ACHN (cell line): ENCODE measurements at places on chromosomes 5 and 9.

DNA sequence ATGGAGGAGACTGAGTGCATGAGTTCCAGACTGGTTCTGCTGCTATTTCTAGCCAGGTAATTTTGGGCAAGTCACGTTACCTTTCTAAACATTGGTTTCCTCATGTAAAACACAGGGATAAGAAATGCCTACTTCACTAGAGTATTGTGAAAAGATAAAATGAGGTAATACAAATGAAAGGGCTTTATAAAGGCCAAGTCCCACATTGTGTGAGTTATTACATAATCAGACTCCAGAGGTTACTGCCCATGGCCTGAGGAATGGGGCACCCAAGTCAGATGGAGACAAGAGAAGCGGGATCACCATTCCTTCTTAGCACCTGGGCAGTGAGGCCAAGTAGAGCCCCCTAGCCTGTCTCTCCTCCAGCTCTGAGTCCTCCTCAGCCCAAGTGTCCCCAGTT is 7.5 kb downstream of the HBEGF start:
- DNase-seq, result no peak

GRCh38 chr9:97528529-97529230 is 27.2 kb downstream of the TMOD1 start:
- no peak for DNase-seq

DNA sequence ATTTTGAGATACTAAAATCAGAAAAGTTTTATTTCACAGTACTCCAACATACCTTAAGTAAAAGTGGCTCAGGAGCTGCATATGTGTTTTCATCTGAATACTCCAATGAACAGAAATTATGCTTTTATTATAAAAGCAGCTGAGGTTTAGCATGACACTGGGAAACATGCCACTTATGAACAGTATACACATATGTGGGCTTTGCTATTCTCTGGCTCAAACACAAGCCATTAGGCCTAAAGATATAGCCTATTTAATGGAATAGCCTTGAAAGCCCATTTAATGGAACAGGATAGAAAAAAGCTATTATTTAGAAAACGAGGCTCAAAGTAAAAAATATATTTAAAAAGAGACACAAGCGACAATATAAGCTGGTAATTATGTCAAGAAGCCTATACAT is 74.1 kb downstream of the SLC38A9 start:
- DNase-seq, result no peak

DNA sequence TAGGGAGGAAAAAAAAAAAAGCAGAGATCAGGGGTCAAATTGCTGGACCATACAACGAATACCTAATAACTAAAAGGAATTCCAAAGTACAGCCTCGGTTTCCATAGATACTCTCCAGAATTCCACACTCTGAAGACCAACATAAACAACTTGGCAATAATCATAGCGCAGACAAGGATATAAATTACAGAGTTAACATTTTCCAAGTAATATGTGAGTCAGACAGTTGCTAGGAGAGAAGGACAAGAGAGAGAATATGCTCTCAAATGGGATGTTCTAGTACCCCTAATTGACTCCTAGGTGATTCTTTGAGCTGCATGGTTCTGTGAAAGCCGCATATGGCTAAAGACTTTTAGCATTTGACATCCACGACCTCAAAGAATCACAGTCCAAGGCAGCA is 165.2 kb downstream of the FRMD3 start:
- no peak for DNase-seq

DNA sequence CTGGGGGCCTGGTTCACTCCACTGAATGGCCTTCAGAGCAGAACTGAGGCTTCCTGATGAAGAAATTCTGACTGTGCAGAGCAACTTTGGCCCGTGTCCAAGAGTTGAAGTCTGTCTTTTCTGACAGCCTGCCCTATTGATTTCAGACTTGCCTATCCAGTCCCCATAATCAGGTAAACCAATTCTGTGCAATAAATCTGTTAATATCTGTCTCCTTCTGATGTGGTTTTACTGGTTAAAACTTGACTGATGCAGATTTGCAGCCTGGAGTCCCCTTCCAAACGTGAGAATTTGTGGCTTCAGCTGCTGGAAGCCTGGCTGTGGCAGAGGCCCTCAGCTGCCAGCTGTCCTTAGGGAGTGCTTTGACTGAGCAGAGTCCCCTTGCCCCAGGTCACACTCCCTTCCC is 283.9 kb upstream of the ANKRD55 start:
- no peak for DNase-seq
